Muscle of back (tissue), 13 donors: ENCODE measurements at places on chromosomes 5 and 9.

DNA sequence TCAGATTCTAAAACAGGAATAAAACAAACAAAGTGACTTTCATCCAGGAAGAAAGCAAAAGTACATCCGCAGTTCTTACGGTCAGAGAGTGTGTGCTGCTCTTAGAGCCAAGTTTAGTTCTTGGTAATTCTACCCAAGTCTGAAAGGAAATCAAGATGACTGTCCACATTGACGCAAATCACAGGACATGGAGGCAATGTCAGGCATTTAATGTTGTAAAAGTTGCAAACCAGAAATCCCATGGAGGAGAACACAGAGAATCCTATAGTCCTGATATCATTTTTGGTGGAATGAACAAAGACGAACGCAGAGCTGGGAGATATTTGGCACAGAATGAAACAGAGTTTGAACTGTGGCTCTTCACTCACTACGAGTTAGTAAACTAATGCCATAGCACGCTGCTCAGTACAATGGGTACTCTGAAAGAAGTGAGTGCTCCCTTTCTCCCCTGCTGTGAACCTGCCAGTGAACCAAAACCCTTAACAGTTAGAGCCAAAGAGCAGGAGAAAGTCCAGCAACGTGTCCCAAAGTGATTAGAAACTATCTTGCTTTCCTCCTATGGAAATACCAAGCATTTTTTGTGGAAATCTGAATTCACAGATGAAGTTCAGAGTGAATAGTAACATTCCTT lies 74.3 kb downstream of the MUSK start:
- peak; percentile 85 for DNase-seq

GRCh38 chr9:114742947-114743346 lies 61.0 kb upstream of the TEX48 start:
- no peak for DNase-seq

DNA sequence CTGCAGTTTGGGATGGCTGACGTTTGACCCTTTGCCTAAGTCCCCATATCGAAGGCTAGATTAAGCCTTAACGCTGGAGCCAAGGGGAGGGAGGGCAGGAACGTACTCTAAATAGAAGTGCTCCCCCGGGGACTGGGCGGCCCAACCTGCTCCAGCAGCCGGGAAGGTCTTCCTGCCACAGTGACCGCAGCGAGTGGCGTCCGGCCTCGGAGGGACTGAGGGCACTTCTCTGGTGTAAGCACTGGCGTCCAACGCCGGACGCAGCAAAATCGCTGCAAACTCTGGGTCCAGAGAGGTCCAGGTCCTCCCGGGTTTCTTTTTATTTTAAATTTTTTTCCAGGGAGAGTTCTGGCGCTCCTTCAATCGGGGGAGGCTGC lies 505 bp upstream of the ACER2 start:
- DNase-seq, result no peak

DNA sequence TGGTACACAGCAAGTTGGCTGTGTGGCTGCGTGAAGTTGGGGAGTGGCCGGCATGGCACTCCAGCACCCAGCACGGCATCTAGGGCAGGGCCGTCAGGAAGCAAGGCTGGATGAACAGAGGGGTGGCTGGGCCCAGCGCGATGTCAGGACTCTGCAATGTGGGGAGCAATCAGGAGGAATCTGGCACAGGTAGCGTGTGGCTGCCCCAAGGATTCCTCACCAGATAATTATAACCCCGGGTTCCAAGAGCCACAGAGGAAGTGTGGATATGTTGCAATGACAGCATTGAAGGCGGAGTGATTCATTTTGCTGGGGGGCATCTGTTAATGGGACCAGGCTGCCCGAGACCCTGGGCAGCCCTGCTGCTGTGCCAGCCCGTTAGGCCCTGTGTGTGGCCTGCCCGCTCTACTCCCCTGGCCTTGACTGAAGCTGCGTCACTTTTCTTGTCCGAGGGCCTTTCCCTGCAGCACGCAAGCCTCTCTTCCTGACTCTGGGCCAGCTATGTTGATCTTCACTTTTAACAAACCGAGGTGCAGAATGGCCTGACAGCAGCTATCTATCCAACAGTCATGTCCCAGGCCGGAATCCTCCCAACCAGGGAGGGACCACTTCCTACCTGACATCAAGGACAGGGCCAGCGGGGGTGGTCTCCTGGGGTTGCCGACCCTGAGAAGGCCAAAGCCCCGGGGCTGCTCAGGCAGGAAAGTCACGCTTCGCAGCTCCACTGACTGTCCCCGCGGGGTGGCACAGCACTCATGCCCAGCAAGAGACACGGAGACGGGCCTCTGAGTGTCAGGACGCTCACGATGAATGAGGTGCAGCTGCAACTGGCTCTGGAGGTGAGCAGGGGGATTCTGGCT lies 118.0 kb upstream of the PHYKPL start:
- no peak for DNase-seq

DNA sequence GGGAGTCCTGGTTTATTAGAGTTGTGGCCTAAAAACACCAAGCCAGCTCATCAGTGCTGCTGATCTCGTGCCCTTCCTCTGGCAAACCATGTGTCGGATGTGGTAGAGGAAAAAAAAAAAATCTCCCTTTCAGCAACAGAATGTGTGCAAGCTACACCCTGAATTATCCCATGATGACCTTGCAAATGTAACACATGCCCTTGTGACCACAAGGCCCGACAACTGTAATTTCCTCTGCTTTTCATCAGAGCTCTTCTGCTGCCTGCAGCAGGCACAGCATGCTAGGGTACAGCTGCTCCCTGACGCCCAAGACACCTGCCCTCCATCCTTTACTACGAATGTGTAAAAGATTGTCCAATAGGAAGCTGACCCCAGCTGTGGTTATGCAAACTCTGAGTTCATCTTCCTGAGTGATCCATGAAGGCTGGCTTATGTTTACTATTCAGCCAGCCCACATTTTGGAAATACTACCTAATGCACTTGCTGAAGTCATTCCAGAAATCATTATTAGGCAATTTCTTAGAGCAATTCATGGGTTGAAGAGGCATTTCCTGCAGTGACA lies 14.6 kb upstream of the BNC2 start:
- peak; percentile 40 for DNase-seq
